ENCODE measurements at places on chromosomes 5 and 9.
A peak's percentile ranks its signal among the peaks of the same experiment; 100 is the strongest.

DNA sequence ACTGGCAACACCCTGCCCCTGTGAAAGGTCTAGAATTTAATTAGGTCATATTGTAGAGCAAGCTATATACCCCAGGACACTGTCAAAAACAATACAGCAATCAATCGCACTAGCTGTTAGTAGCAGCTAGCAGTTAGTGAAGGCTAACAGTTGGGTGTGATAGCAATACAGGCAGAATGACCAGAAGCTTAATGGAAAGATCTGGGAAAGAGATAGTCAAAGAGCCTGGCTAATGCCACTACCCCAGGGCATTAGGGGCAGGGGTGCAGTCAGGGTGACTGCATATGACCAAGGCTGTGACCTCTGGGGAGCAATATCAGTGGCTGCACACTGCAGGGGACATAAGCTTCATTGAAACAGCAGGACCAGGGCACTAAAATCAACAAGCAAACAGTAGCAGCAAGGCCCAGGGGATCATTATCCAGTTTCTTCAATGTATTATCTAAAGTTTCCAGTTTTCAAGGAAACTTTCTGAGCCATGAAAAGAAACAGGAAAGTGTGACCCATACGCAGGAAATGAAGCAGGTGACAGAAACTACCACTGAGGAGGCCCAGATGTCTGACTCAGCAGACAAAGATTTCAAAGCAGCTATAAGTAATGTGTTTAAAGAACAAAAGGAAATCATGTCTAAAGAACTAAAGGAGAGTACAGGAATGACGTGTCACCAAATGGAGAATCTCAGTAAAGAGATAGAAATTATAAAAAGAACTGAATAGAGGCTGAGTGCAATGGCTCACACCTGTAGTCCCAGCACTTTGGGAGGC is 82.4 kb downstream of the ZNF354C start:
- H3K27ac ChIP-seq = peak overlapping the region; percentile 57
- peaks cover 8% of the 10 kb centered on the region for H3K4me1 ChIP-seq
- no peaks in the 10 kb centered on the region for H3K36me3 ChIP-seq
- H3K4me3 ChIP-seq = no peak overlapping the region

DNA sequence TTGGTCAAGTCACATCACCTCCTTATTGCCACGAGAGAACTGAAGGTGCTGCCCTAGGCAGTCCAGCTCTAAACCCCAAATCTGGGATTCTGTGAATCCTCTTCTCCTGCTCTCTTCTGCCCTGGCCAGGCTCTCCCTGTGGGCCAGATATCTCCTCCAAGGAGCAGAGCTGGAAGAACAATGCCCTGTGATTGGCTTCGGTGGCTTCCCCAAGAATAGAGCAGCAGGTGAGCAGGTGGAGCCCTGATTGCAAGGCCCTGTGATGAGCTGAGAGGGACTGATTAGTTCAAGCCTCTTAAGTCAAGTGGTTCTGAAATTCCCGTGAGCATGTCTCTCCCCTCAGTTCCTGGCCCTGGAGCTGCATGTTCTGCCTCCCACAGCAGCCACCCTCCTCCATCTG is 175.3 kb upstream of the BRINP1 start:
- DNase-seq = no peak
- no peaks in the 10 kb centered on the region for H3K4me1 ChIP-seq
- peaks cover 7% of the 10 kb centered on the region for H3K27me3 ChIP-seq
- no peak overlapping the region for H3K4me3 ChIP-seq
- no peaks in the 10 kb centered on the region for H3K36me3 ChIP-seq
- no peak overlapping the region for H3K27ac ChIP-seq

DNA sequence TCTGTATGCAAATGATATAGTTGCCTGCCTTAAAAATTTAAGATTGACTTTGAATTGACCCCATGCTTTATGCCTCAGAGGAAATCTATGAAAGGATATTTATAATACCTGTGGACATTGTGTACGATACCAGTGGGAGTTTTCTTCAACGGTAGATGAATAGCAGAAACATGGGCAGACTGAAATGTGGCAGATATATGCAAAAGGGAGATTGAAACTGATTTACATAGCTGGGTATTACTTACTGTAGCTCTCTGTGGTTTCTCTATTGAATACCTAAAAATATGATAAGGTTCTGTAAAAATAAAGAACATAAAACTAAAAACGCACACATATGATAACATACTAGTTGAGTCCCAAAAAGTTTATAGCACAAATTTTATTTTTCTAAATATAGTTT is 345.2 kb upstream of the PCSK5 start:
- no peaks in the 10 kb centered on the region for H3K36me3 ChIP-seq
- no peak overlapping the region for H3K27ac ChIP-seq
- H3K27me3 ChIP-seq = no peaks in the 10 kb centered on the region

- H3K4me3 ChIP-seq = no peak overlapping the region
- DNase-seq = no peak
- H3K27ac ChIP-seq = no peak overlapping the region
- H3K36me3 ChIP-seq = no peaks in the 10 kb centered on the region
- no peaks in the 10 kb centered on the region for H3K4me1 ChIP-seq
Measured at GRCh38 chr5:162324328-162324727, 256.8 kb downstream of the GABRG2 start.

- no peak for DNase-seq
- no peaks in the 10 kb centered on the region for H3K36me3 ChIP-seq
- H3K4me1 ChIP-seq = no peaks in the 10 kb centered on the region
- no peak overlapping the region for H3K4me3 ChIP-seq
- no peak overlapping the region for H3K27ac ChIP-seq
Measured at GRCh38 chr9:74122216-74122615, 374.9 kb upstream of the RORB start.

GRCh38 chr9:71984831-71985281 is 73.4 kb downstream of the C9orf85 start:
- H3K4me3 ChIP-seq = no peak overlapping the region
- peaks cover 2% of the 10 kb centered on the region for H3K36me3 ChIP-seq
- H3K27me3 ChIP-seq = no peaks in the 10 kb centered on the region

- no peak for DNase-seq
- H3K27me3 ChIP-seq = peaks cover 3% of the 10 kb centered on the region
- H3K36me3 ChIP-seq = no peaks in the 10 kb centered on the region
- no peak overlapping the region for H3K27ac ChIP-seq
Measured at GRCh38 chr5:41408676-41409443, 101.5 kb downstream of the PLCXD3 start.

DNA sequence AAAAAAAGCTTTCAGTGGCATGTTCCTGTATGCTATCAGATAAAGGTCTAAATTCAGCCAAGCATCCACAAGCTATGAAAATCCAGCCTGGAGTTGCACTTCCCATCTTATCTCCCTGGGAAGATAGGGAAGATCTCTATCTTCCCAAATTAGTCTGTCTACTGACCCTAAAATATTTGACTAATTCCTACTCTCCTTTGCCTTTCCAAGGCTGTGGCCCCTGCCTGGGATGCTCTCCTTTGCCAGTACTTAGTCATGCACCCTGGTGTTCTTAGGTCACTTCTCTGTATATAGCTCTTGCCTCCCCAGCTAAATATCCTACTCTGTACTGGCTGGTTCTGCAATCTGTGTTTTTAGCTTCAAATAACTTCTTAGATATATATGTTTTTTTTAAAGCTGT is 44.0 kb upstream of the PLPP1 start:
- H3K27me3 ChIP-seq = no peaks in the 10 kb centered on the region
- H3K4me1 ChIP-seq = peaks cover 24% of the 10 kb centered on the region
- H3K36me3 ChIP-seq = no peaks in the 10 kb centered on the region
- no peak for DNase-seq
- H3K4me3 ChIP-seq = no peak overlapping the region

- no peaks in the 10 kb centered on the region for H3K27me3 ChIP-seq
- no peak for DNase-seq
- peaks cover 1% of the 10 kb centered on the region for H3K36me3 ChIP-seq
- no peak overlapping the region for H3K27ac ChIP-seq
Measured at GRCh38 chr9:3262826-3263529, 262.8 kb downstream of the RFX3 start.

DNA sequence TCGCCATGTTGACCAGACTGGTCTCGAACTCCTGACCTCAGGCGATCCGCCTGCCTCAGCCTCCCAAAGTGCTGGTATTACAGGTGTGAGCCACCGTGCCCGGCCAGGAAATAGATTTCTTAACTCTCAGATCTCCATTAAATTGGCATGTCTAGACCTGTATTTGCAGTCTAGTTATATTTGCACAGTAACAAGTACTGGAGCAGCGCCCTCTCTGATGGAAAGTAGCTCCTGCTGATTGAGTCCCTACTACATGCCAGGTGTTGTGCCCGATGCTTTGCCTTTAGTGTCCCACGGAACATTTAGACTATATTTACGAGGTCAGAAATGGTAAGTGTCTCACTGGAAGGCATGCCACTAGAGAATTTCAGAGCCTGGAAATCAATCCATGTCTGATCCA is 15.8 kb upstream of the TMED9 start:
- H3K27me3 ChIP-seq = peaks cover 12% of the 10 kb centered on the region
- no peak for DNase-seq
- H3K36me3 ChIP-seq = no peaks in the 10 kb centered on the region
- H3K27ac ChIP-seq = no peak overlapping the region
- no peak overlapping the region for H3K4me3 ChIP-seq

DNA sequence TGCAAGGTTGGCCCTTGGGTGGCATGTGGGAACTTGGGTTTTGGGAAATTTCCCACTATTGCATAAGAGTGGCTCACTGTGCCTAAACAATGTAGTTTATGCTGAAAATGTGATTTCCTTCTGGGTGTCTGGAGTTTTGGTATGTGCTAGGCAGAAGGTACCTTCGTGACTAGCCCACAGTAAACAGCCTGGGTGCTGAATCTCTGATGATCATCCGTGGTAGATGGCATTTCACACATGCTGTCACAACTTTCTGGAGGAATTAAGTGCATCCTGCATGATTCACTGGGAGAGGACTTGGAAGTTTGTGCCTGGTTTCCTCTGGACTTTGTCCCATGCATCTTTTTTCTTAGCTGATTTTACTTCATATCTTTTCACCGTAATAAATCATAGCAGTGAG is 64.5 kb downstream of the LNPEP start:
- no peaks in the 10 kb centered on the region for H3K27me3 ChIP-seq
- H3K27ac ChIP-seq = no peak overlapping the region
- peaks cover 9% of the 10 kb centered on the region for H3K36me3 ChIP-seq
- peaks cover 14% of the 10 kb centered on the region for H3K4me1 ChIP-seq

GRCh38 chr5:90473396-90474234 is 956 bp downstream of the MBLAC2 start:
- peak overlapping the region; percentile 96 for H3K4me3 ChIP-seq
- DNase-seq = peak; percentile 89
- no peaks in the 10 kb centered on the region for H3K36me3 ChIP-seq
- peak overlapping the region; percentile 88 for H3K27ac ChIP-seq
- peaks cover 18% of the 10 kb centered on the region for H3K4me1 ChIP-seq
- no peaks in the 10 kb centered on the region for H3K27me3 ChIP-seq

- H3K4me1 ChIP-seq = peaks cover 5% of the 10 kb centered on the region
- H3K27me3 ChIP-seq = peaks cover 6% of the 10 kb centered on the region
- no peak overlapping the region for H3K4me3 ChIP-seq
- no peaks in the 10 kb centered on the region for H3K36me3 ChIP-seq
- DNase-seq = no peak
Measured at GRCh38 chr9:130565792-130566191, 13.6 kb upstream of the FUBP3 start.

DNA sequence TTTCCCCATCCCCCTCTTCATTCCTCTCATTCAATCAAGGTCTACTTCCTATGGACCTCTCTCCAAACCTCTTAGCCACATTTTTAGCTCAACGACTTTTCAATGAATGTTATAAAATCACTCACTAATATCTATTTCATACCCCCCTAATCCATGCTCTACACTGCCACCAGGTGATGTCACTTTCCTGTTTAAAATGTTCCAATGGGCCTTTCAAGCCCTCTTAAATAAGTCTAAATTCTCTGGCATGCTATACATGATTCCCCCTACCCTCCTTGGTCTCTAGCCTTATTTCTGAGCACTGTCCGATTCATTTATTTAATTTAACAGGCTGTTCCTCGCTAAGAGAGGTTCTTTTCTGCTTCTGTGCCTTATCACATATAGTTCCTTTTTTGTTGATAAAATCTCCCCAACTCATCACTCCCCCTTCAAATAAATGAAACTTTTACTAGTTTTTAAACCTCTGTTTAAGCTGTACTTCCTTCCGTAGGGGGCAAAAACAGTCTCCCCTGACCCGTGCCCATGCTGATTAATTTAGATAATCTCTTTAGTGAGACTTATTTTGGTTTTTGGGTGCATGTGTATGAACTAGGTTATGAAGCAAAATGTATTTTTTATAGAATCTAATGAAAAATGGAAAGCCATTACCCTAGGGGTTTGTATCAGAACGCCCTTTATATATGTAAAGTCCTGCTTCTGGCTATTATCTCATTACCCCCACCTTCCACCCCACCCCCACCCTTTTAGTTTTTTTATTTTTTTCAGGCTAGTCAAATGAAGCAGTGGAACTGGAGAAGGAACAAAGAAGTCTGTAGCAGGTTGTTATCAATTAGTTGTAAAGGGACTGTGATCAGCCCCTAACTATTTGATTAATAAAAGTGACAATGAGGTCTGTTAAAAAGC is 9.0 kb downstream of the ABHD17B start:
- no peak overlapping the region for H3K27ac ChIP-seq
- no peak overlapping the region for H3K4me3 ChIP-seq
- H3K36me3 ChIP-seq = no peaks in the 10 kb centered on the region
- no peak for DNase-seq
- no peaks in the 10 kb centered on the region for H3K27me3 ChIP-seq

DNA sequence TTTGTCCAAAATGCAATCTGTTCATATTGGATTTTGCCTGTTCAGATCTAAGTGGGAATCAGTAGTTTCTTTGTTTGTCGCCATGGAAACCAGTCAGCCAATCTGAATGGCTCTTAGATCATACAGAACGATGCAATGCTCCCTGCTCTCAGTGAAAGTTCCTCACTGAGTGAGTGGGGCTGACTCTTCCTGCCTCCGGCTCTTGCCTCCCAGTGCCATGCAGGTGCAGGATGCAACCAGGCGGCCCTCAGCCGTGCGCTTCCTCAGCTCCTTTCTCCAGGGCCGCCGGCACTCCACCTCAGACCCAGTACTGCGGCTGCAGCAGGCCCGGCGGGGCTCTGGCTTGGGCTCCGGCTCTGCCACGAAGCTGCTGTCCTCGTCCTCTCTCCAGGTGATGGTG is at the start of gene PTPDC1:
Gene PTPDC1 (plus strand): TSS at position 151 of the 400 bp plus-strand sequence. CDS start 67 bp downstream, at position 218.
- H3K27ac ChIP-seq = peak within 1 kb of the TSS; percentile 69
- peaks cover 36% of the 10 kb centered on the region for H3K4me1 ChIP-seq
- no peak within 1 kb of the TSS for H3K4me3 ChIP-seq
- DNase-seq = no peak
- H3K36me3 ChIP-seq = peaks cover 9% of the 10 kb centered on the region

DNA sequence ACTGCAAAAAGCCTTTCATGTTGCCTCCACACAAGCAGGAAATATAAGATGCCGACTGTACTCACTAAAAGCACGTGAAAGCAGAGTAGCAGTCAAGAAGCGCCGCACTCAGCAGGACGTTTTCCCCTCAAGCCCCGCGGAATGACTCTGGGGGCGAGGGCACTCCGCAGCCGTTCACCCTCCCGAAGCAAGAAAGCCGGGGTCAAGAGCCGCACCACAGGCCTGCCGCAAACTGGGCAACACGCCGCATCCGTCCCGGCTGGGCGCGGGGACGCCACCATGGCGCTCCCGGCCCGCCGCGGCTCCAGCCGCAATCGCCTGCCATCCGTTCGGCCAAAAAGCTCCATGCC is 364 bp downstream of the RPS6 start:
- H3K27ac ChIP-seq = peak overlapping the region; percentile 99
- no peak for DNase-seq
- peak overlapping the region; percentile 95 for H3K4me3 ChIP-seq
- H3K36me3 ChIP-seq = peaks cover 35% of the 10 kb centered on the region
- H3K27me3 ChIP-seq = no peaks in the 10 kb centered on the region
- H3K4me1 ChIP-seq = peaks cover 54% of the 10 kb centered on the region

- H3K27me3 ChIP-seq = no peaks in the 10 kb centered on the region
- no peak for DNase-seq
- H3K4me1 ChIP-seq = peaks cover 20% of the 10 kb centered on the region
- peaks cover 1% of the 10 kb centered on the region for H3K36me3 ChIP-seq
Measured at GRCh38 chr5:147552897-147553296, 43.0 kb upstream of the DPYSL3 start.

All from chondrocyte (in vitro differentiated cells).